ENCODE measurements at places on chromosomes 5 and 9. TPM values are rescaled to one million over a fixed set of nuclear protein-coding genes. Genes with fewer than 3 reads are reported as not detected.

GRCh38 chr9:12794101-12794799 is 19.4 kb downstream of the LURAP1L start:
- no peak for DNase-seq

CCIN gene
- not detected for total RNA-seq

DNA sequence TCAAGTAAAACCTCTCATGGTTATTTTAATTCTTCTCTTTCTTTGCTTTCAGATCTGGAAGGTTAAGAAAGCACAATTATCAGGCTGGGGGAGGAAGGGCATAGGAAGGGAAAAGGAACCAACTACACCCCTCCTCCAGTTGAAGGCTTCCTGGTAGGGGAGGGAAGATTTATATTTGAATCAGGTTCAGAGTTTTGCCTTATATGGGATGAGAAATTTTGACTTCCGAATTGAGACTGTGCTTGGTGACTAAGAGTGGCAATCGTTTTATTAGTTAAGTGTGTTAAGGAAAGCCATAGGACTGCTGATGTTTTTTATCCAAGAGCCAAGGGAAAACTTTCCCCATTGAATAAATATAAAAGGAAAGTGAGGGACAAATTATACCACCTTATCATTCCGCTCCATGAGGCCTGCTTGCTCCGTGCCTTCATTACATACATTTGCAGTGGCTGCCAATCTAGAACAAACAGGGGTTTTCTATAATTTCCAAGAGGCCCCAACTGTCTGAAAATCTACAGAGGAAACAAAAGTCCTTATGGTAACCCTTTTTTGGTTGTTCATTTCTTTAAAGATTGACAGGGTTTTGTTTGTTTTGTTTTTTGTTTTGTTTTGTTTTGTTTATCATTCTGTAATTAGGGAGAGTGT is 115.7 kb upstream of the EPB41L4A start:
- DNase-seq, result no peak

DNA sequence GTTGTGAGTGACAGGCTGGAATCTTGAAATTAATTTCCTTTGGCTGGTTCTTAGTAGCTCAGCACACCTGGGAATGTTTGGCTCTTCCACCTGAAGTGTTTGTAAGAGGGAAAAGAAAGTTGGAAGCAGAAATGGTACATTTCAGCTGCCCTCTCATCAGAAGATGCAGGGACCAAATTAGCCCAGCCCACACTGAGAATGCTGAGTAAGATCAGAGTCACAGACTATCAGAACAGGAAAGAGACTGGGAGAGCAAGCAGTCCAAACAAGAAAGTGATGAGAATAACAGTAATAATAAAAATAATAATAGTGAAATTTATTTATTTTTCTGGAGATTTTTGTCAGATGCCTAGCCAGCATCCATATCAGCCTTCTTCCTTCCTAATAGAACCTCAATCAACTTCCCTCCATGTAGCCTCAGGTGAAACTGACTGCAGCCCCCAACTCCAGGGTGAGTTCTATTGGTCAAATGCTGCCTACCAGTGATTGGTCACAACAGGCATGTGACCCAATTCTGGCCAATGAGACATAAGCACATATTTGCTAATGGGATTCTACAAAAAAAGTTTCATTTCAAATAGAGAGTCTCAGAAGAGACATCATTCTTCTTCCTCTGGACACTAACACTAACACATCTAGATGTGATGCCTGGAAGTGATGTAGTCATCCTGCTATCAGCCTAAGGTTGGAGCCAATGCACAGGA is 31.2 kb upstream of the ADRA1B start:
- no peak for DNase-seq

- peak; percentile 63 for DNase-seq
Measured at GRCh38 chr9:34047864-34048726, 592 bp downstream of the UBAP2 start.

GRCh38 chr5:73966451-73966850 is 340.5 kb downstream of the ARHGEF28 start:
- no peak for DNase-seq

TAF11L2 gene
- not detected for total RNA-seq

SPINK4 gene
- total RNA-seq, result not detected

- DNase-seq, result no peak
Measured at GRCh38 chr5:16669776-16670175, 53.0 kb upstream of the RETREG1 start.

DNA sequence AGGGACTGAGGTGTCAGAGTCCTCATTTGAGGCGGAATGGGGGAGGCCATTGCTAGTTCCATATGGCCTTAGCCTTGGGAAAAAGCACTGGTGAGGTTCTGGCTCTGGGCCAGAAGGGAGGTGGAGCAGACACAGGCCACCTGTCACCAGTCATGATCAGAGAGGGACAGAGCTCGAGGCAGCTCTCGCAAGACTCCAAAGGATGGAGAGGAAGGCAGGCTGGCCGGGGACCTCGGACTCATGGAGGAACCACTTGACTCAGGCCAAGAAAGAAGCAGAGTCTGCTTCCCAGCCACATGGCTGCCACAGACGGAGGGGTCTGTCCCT is 29.2 kb upstream of the NSMF start:
- no peak for DNase-seq

DNA sequence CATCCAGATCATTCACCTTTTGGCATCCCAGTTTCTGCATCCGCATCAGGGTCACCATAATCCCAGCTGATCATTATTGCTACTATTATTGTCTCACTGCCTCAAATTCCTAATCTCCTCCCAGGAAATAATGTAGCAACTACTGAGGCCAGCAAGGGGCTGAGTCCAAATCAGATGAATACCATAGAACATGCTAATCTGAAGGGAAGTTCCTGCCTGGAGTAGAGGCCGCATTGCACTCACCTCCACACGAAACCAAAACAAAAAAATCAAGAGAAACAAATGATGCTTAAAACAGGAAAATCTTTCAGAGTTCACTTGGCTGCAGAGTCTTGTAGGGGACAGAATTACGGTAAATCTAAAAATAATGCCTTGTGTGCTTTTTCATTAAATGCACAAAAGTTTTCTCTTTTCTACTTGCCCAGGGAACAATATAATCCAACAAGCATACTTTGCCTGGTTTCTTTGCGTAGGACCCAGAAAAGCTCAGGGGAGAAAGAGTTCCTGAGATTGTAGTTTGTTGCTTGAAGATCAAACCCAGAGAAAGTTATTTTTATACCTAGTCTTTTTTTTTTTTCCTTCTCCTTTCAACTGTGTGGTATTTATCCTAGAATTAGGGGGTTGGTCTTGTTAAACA is 87.7 kb upstream of the KLF4 start:
- DNase-seq, result no peak

DNA sequence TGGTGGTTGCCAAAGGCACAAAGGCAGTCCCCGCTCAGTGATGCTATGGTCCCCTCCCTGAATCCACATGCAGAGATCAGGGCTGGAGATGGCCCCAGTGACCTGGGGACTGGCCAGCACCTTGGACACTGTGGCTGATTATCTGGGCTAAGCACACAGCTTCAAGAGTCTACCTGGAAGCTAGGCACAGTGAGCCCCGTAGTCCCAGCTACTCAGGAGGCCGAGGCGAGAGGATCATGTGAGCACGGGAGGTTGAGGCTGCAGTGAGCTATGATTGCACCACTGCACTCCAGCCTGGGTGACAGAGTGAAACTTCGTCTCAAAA is 8.3 kb upstream of the SCGB3A1 start:
- DNase-seq, result no peak

Measured in left lobe of liver (tissue), 2 donors.